ENCODE measurements at places on chromosomes 4 and X. TPM values are rescaled to one million over a fixed set of nuclear protein-coding genes. Genes with fewer than 3 reads are reported as not detected.
A peak's percentile ranks its signal among the peaks of the same experiment; 100 is the strongest.

GRCh38 chr4:140237616-140238350 is 83.8 kb upstream of the MAML3 start:
- peak; percentile 93 for DNase-seq

DNA sequence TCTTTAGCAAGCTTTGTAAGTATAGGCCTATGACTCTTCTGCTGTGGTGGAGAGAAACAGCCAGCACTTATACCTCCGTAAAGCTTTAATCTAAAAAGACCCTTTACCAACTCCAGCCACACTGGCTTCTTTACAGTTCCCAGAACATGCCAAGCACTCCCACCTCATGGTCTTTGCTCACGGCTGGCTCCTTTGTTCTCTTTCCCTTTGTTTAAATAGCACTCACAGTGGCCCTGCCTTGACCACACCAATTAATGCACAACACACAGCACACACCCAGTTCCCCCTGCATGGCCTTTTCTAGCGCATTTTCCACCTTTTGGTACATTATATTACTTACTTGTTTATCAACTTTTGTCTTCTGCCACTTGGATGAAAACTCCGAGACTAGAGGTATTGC is 18.9 kb downstream of the PPID start:
- DNase-seq, result peak; percentile 20

DNA sequence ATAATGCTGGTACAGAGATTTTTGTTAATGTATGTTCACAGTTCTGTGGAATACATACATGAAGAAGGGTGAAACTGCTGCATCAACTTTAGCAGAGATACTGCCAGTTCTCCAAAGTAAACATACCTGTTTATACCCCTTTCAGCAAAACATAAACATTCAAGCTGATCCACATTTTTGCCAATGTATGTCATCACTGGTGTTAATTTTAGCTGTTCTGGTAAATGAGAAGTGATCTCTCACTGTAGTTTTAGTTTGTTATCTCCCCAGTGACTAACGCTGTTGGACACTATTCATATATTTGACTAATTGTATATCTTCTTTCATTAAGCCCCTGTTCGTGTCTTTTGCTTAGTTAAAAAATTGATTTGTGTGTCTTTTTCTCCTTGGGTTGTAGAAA is 82.0 kb downstream of the HAUS3 start:
- DNase-seq, result no peak

DNA sequence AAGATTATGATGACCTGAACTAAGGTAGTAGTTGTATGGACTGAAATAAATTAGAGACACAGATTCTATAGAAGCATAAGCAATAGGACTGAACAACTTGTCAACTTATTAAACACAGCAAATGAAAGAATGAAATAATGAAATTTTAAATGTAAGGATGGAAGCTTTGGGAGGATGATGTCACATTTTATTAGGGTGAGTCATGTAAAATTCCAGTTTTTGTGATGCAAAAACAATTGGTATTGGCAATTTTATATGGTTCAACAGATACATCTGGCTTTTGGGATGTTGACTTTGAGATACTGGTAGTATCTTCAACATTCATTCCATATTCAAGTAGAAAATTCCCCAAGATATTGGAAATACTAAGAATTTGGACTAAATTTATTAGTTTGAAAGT is 72.7 kb upstream of the IL15 start:
- DNase-seq, result no peak

DNA sequence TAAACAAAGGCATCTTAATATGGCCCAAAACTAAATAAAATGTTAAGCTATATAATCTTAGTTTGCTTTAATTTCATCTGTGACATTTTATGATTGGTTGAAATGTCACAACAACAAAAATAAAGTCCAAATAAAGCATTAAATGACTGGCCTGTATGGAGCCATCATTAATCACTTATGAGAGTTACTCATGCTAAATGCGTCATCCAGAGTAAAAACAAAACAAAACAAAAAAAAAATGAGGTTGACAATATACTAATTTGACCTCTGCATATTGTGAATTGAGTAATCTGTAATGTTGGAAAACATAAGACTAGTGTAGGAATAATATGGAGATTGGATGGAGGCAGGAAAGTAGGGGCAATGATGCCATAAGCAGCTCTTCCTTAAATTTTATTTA is 139.7 kb downstream of the MAPK10 start:
- no peak for DNase-seq

- no peak for DNase-seq
These were observed 15.8 kb upstream of the CSF2RA start for GRCh38 chrX:1252861-1253260.

The CLGN gene
- 22.7 TPM for total RNA-seq

All from neural progenitor cell (in vitro differentiated cells).